Ovary (tissue), 10 donors: ENCODE measurements at places on chromosomes 5 and 9.

- no peak overlapping the region for H3K27ac ChIP-seq
- H3K27me3 ChIP-seq = no peaks in the 10 kb centered on the region
- peaks cover 3% of the 10 kb centered on the region for H3K4me1 ChIP-seq
- DNase-seq = no peak
- no peak overlapping the region for H3K4me3 ChIP-seq
These were observed 1.6 kb downstream of the FASTKD3 start for GRCh38 chr5:7867260-7867659.

- H3K27me3 ChIP-seq = no peaks in the 10 kb centered on the region
- H3K36me3 ChIP-seq = no peaks in the 10 kb centered on the region
- no peaks in the 10 kb centered on the region for H3K4me1 ChIP-seq
- no peak overlapping the region for H3K4me3 ChIP-seq
- no peak for DNase-seq
These were observed 94.3 kb downstream of the RPS23 start for GRCh38 chr5:82183828-82184227.

DNA sequence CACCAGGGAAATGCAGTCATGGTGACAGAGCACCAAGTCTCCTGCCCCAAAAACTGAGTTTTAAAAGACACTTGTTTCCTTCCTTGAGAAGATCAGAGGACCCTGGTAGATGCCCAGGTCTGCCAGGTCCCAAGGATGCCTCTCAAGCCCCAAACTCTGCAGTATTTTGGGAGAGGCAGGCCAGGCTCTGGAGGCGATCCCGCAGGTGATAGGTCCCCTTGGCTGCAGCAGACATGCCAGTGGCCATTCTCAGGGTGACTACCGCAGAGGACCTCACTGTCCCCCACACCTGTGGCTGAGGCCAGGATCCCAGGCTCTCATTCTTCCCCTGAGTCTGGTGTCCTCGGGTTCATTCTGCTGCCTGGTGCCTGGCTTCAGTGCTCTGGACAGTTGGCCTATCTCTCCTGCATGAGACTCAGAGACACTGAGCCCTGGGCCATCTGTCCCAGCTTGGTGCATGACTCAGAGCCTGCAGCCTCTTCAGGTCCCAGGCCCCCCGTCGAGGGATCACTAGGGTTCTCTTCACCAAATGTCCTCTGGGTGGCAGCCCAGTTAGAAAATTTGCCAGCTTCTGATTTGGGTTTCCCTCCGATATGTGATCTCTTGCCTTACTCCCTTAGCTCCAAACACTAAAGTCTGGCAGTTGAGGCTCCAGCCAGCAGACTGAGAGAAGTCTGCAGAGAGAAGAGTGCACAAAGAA is 59.7 kb upstream of the GARNL3 start:
- H3K27me3 ChIP-seq = no peaks in the 10 kb centered on the region
- H3K27ac ChIP-seq = no peak overlapping the region
- H3K36me3 ChIP-seq = no peaks in the 10 kb centered on the region
- DNase-seq = peak; percentile 36
- no peaks in the 10 kb centered on the region for H3K4me1 ChIP-seq
- no peak overlapping the region for H3K4me3 ChIP-seq

DNA sequence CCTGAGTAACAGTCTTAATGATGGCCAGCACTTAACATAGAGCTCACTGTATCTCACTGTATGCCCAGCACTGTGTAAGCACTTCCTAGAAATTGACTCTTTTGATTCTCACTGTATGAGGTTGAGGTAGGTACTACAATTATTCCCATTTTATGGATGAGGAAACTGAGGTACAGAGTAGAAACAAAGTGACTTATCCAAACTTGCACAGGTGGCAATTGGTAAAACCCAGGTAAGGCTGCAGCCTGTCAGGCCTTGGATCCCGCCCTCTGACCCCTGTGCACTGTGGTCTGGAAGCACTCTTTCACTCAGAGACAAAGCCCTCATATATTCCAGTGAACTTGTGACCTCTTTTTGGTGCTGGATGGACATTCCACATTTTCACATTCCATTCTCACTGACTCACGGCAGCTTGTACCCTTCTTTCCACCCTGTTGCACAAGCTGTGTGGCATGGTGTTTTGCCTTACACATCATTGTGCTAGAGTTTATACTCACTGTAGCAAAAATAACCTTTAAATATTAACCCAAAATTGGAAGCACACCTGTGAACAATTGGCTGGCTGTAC is 21.7 kb downstream of the ANKRD55 start:
- no peak overlapping the region for H3K27ac ChIP-seq
- no peaks in the 10 kb centered on the region for H3K27me3 ChIP-seq
- no peak for DNase-seq
- H3K36me3 ChIP-seq = no peaks in the 10 kb centered on the region
- no peak overlapping the region for H3K4me3 ChIP-seq

DNA sequence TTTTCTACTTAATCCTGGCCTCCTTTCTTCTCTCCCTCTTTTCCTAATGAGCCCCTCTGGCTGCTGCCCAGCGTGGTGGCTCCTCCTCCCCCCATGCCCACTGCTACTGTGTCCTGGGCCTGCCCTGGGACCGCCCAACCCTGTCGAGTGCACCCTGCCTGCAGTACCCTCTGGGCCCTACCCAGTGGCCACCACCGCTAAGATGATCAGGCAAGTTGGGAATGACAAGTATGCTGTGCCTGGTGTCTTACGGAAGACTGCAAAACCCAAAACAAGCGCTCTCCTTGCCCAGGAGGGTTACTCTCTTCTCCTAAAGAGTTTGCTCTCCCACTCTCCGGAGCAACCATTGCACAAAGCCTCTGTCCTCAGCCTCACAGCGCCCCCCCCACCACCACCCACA is 273.7 kb downstream of the SYK start:
- no peaks in the 10 kb centered on the region for H3K27me3 ChIP-seq
- no peak overlapping the region for H3K4me3 ChIP-seq
- H3K4me1 ChIP-seq = no peaks in the 10 kb centered on the region
- H3K36me3 ChIP-seq = no peaks in the 10 kb centered on the region
- H3K27ac ChIP-seq = no peak overlapping the region

DNA sequence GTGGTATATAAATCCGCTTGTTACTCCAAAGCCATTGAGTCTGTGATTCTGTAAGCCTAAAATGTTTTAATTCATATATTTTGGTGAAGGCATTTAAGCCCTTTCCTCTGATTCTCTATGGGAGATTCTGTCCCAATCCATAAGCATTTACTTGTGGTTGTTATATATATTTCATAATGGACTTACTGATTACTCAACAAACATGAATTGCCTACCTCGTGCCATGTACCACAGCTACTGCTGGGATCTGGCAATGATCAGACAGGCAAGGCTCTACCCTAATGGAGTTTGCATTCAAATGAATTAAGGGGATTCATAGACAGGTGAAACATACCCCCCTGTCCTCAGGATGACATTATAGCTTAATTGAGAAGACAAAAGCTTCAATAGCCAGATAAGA is 54.5 kb downstream of the C9orf152 start:
- no peak overlapping the region for H3K4me3 ChIP-seq
- no peak for DNase-seq
- no peaks in the 10 kb centered on the region for H3K36me3 ChIP-seq
- H3K27ac ChIP-seq = no peak overlapping the region
- no peaks in the 10 kb centered on the region for H3K27me3 ChIP-seq

DNA sequence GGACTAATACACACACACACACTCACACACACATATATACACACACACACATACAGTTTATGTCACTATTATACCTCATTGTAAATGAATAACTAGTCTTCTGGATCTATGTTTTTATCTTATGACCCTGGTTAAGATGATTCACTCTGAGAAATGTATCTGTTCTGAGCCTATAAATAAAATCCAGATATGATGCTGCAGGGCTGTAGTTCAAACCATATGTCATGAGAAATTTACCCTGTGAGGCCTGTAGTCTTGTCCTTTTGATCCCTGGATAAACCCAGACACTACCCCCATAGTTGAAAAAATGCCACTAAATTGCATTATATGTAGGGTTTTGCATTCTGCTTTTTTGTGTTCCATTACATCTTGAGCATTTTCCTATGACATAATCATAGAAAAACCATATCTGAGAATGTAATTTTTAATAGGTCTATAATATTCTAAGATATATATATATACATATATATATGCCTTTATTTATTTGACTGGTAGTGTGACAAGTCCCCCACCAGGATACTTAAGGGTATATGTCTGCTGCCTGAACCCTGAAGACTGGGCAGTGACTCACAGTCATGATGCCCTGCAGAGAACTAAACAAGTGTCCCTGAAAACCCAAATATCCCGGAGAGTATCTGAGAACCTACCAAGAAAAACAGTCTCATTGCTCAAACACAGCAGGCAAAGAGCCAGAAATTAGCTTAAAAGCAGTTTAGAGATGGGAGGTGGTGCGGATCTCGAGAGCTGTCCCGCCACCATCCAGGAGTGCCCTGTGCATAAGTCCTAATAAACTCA is 18.4 kb upstream of the ALDOB start:
- H3K27ac ChIP-seq = no peak overlapping the region
- no peak overlapping the region for H3K4me3 ChIP-seq
- H3K27me3 ChIP-seq = no peaks in the 10 kb centered on the region
- H3K36me3 ChIP-seq = no peaks in the 10 kb centered on the region
- DNase-seq = no peak
- no peaks in the 10 kb centered on the region for H3K4me1 ChIP-seq

DNA sequence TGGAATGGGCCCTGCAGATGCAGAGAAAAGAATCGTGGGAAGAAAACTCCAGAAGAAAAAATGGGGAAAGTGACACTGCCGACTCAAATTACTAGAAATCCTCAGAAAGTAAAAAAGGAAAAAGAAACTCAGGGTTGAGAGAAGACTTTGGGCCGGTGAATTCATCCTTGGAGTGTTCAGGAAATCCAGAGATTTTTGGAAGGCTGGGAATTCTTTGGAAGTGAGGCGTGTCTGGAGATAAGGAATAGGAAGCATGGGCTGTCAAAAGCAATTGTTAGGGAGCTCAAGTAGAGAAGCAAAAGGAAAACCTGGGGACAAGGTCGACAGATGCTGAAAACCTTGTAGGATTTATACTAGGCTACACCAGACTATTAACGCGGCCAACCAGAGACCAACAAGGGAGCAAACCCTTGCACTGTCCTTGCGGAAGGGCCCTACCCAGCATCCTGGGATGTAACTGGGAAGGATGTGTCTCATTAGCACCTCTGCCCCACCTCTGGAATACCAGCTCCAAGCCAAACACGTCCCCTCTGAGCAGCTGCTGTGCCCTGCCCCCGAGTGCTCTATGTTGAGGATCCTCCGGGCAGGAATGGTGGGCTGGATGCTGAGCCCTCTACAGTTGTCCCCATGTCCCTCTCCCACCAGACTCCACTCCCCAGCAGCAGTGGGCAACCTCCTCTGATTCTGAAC is 11.6 kb downstream of the DAB2IP start:
- no peak overlapping the region for H3K27ac ChIP-seq
- no peaks in the 10 kb centered on the region for H3K36me3 ChIP-seq
- no peaks in the 10 kb centered on the region for H3K4me1 ChIP-seq
- no peak for DNase-seq
- H3K4me3 ChIP-seq = no peak overlapping the region
- H3K27me3 ChIP-seq = no peaks in the 10 kb centered on the region

GRCh38 chr5:82356808-82357671 is 78.9 kb upstream of the RPS23 start:
- no peak overlapping the region for H3K27ac ChIP-seq
- H3K4me3 ChIP-seq = no peak overlapping the region
- peak; percentile 65 for DNase-seq
- no peaks in the 10 kb centered on the region for H3K27me3 ChIP-seq
- H3K36me3 ChIP-seq = no peaks in the 10 kb centered on the region

DNA sequence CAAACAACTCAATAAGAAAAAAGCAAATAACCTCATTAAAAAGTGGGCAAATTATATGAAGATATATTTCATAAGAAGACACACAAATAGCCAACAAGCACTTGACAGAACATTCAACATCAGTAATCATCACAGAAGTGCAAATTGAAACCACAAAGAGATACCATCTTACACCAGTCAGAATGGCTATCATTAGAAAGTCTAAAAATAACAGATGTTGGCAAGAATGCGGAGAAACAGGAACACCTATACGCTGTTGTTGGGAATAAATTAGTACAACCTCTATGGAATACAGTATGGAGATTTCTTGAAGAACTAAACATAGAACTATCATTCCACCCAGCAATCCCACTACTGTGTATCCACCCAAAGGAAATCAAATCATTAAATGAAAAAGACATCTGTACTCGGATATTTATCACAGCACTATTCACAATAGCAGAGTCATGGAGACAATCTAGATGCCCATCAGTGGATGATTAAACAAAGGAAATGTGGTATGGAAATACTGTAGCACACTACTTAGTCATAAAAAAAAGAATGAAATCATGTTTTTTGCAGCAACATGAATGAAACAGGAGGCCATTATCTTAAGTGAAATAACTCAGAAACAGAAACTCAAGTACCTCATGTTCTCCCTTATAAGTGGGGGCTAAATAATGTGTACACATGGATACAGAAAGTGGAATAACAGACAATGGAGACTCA is 106.8 kb upstream of the FST start:
- H3K4me3 ChIP-seq = no peak overlapping the region
- no peaks in the 10 kb centered on the region for H3K36me3 ChIP-seq
- no peaks in the 10 kb centered on the region for H3K27me3 ChIP-seq
- DNase-seq = no peak
- no peaks in the 10 kb centered on the region for H3K4me1 ChIP-seq
- H3K27ac ChIP-seq = no peak overlapping the region

GRCh38 chr5:39757131-39757530 is 332.4 kb upstream of the DAB2 start:
- H3K4me1 ChIP-seq = no peaks in the 10 kb centered on the region
- DNase-seq = no peak
- H3K36me3 ChIP-seq = no peaks in the 10 kb centered on the region
- no peak overlapping the region for H3K4me3 ChIP-seq
- no peak overlapping the region for H3K27ac ChIP-seq

- no peaks in the 10 kb centered on the region for H3K4me1 ChIP-seq
- DNase-seq = no peak
- no peaks in the 10 kb centered on the region for H3K27me3 ChIP-seq
- no peaks in the 10 kb centered on the region for H3K36me3 ChIP-seq
- no peak overlapping the region for H3K27ac ChIP-seq
These were observed 15.8 kb downstream of the PTPA start for GRCh38 chr9:129126749-129127618.

- no peaks in the 10 kb centered on the region for H3K36me3 ChIP-seq
- H3K4me3 ChIP-seq = no peak overlapping the region
- no peaks in the 10 kb centered on the region for H3K4me1 ChIP-seq
- DNase-seq = no peak
- H3K27ac ChIP-seq = no peak overlapping the region
These were observed 102.8 kb downstream of the CMYA5 start for GRCh38 chr5:79792463-79792862.

DNA sequence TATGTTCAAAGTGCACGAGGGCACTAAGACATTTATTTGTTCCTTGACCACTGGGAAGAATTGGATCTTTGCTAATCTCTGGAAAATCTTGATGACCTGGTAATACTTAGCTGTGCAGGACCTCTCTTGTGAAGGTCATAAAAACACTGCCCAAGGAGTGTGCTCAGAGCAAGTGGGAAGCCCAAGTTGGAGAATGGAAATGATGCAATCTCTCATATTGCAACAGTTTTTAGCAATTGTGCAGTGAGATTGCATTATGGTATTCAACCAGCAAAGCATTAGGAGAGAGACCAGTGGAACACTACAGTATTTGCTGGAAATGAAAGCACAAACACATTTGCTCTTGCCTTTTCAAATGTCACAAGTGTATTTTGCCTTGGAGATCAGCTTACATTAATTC is 34.5 kb downstream of the TXNDC8 start:
- H3K4me3 ChIP-seq = no peak overlapping the region
- no peak for DNase-seq
- no peak overlapping the region for H3K27ac ChIP-seq
